ENCODE measurements at places on chromosomes 2 and 18. TPM values are rescaled to one million over a fixed set of nuclear protein-coding genes. Genes with fewer than 3 reads are reported as not detected.

DNA sequence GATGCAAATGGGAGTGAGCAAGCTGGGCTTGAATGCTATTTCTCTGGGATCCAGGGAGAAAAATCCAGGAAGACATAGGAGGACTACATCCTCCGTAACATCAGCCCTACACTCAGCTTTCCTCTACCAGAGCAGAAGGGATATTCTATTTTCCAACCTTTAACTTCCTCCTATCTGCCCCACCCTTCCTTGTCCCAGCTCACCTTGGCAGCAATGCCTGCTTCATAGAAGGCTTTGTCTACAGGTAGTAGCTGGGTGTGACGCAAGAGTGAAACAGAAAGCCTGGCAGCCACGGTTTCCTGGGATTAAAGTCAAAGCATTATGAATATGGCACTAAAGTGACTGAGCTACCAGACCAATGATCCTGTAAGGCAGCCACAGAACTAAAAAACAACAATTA lies 3.9 kb downstream of the KRTCAP3 start:
- DNase-seq, result no peak

DNA sequence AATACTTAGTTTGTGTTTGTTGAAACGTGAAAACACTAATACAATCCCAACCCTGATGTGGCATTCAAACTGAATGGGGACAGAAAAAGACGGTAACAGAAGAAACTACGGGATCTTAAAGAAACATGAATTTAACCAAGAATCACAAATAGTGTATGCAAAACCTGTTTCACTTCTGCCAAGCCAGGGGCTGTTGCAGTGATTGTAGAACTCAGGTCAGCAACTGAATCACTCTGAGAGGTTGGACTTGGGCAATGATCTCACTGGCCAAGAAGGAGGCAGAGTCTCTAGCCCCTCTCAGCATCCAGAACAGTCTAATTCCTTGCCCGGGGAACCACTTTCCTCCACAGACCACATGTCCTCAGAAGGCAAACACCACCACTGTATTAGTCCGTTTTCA lies 54.9 kb upstream of the CRIM1 start:
- no peak for DNase-seq

- DNase-seq, result no peak
These were observed 211.1 kb downstream of the PTPRM start for GRCh38 chr18:7778181-7778580.

- DNase-seq, result no peak
These were observed 43.8 kb downstream of the TMEM18 start for GRCh38 chr2:633371-633770.

- DNase-seq, result no peak
These were observed 135.5 kb upstream of the CXCR4 start for GRCh38 chr2:136253288-136254004.

- no peak for DNase-seq
These were observed 105.1 kb upstream of the STON1 start for GRCh38 chr2:48424866-48425265.

DNA sequence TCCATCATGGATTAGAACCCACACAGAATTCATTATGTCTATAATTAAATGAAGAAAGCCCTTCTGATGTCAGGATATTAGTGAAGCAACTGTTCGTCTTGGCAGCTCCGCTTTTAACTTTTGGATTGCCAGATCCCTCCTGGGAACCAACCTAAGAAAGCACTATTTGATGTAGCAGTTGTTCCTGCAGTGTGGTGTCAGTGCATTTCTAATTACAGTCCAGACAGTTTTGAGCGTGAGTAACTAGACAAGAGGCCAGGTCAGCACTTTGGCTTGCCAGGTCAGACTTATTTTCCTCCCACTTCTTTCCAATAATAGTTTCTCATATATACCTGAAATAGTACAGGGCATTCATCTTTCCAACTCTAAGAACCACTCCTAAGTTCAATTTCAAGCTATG lies 13.8 kb downstream of the NRXN1 start:
- DNase-seq, result no peak

DNA sequence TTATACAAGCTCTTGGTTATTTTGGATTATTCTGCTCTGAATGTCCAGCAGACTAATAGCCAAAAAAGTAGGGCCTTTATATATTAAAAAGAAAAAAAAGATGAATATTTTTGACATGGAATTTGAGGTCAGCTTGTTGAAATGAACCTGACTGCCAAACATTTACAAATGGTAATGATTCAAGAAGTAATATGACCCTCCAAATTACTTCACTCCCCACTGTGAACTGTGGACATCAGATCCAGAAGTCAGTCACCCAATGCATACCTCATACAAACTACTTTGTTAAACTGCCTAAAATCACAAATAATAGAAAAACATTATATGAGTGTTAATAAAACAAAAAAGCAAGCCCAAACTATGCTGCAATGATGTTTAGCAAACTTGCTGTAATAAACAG lies 10.0 kb downstream of the EPG5 start:
- DNase-seq, result no peak

Gene ARHGAP25
- total RNA-seq, result 4.1 TPM

Gene RBBP8
- 43.2 TPM for total RNA-seq

Gene CABLES1
- total RNA-seq, result 22.5 TPM

All from H7 (cell line).